ENCODE measurements at places on chromosomes 7 and 10.

DNA sequence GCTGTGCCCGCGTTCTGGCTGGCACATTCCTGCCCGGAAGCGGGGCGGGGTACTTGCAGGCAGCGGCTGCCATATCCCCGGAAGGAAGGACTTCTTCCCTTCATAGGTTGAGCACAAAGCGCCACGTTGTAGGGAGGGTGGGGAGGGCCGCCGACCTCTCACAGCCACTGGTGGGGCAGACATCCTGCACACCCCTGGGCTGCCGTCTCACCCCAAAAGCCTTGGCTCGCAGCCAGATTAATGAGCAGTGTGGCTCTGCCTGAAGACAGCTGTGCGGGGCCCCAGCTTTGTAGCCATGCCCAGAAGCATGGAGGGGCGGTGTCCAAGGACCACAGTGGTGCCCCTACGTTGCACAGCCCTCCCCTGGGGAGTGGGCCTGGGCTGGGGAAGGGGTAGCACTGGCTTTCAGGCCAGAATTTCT lies 54.3 kb upstream of the DPYSL4 start:
- DNase-seq: no peak

- no peak for DNase-seq
Measured at GRCh38 chr10:103958996-103959395, 7.9 kb upstream of the SLK start.

GRCh38 chr10:4546500-4546899 lies 279.5 kb upstream of the AKR1E2 start:
- DNase-seq: peak; percentile 74

GRCh38 chr10:15121707-15122106 lies 24.6 kb downstream of the RPP38 start:
- DNase-seq: peak; percentile 18

DNA sequence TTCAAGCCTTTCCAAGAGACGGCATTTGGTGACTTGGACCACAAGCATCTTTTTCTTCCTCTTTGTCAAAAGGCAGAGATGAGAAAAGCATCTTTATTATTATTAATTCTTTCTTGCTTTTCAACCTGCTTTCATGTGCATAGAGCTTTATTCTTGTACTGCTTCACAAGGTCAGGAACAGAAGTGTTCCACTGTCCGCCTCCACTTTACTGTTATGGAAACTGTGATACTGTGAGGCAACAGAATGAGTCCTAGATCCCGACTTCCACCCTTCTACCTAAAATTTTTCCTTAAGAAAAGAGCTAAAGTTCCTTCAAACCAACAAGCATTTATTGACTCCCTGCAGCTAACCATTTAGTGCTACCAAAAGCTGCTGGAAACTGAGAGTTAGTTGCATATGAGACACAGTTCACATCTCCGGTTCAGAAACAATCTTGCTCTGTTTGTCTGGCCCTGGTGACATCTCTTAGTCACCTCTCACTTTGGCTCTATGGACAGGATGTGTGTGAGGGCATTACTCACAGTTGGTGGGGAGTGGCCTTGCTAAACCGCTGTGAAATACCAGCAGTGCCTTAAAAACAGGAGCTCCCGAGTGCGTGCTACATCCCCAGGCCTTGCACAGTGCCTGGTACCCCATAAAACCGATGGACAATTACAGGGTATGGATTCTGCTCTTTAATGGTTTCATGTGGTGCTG lies 77.1 kb upstream of the TRIL start:
- DNase-seq: peak; percentile 73

- peak; percentile 95 for DNase-seq
Measured at GRCh38 chr10:31940839-31941653, 12.4 kb upstream of the ARHGAP12 start.

GRCh38 chr10:124484661-124485060 lies 23.0 kb downstream of the LHPP start:
- DNase-seq: no peak

- DNase-seq: no peak
Measured at GRCh38 chr10:61784354-61785133, 117.0 kb upstream of the ARID5B start.

DNA sequence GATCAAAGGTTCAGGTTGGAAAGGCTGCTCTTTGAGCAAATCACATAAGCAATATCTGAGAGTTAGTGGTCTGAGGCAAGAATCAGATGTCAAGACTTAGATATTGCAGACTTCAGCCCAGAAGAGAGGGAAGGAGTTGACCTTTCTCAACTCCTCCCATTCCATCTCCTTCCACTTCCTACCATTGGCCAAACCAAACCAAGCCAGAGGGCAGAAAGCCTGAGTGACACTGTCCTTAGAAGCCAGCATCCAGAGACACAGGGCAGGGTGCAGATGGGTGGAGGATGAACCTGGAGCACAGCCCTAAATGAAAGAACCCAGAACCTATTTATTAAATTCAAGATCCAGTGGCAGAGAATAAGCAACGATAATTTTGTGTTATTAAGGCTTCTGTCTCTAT lies 180.5 kb downstream of the HIBADH start:
- no peak for DNase-seq

DNA sequence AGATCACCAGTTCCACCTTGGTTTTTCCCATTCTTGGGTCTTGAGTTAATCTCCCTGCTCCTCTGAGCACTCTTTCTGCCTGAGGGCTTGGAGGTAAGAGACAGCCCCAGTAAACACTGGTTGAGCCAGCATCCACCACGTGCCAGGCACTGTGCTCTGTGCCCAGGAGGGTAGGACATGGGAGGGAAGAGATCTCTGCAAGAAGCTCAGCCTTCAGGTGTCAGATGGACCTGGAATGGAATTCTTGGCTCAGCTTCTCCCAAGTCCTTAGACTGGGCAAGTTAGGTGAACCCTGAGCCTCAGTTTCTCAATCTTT lies 2.5 kb downstream of the ZYX start:
- no peak for DNase-seq

DNA sequence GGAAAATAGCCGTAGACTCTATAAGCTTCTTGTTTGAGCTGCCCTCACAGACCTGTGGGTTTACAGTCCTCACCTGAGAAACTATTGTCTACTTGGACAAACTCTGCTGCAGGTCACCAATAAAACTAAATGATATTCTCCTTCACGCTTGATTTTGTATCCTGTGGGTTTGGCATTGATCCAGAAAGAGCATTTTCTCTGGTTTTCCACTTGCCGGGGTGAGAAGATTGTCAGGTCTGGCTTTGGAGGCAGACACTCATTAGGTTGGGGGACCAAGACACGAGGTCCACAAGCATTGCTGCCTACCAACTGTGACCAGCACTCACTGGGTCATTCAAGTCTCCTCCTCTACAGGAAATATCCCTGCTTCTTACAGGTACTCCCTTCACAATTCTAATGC lies 68.5 kb downstream of the CDC14C start:
- no peak for DNase-seq
